ENCODE measurements at places on chromosomes 11 and 22.

DNA sequence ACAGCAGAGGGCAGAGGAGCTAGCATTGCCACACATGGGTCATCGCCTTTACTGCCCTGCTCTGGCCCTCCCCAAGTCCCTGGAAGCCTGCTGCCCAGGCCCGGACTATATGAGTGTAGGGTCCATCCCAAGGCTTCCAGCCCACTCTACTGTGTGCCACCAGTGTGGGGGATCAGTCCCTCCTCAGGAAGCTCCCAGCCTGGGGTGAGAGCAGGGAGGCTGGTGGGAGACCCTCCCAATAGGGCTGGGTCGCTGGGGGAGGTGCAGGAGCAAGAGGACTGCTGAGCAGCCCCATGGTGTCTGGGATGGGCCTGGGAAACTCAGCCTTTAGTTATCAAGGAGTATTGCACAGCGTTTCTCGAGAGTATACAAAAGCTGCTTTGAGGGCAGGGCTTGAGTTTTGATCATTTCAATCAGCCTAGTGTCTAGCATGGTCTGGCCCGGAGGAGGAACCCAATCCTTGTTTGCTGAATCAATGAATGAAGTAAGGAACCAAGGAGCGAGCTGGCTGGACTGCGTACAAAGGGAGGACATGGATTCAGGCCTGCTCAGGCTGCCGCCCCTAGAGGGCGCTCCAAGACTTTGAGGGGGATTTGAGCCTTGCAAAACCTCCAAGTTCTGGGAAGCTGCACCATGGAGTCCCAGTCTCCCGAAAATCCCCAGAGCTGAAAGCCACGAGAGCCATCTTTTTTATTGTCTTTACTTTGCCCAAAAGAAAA lies 89.0 kb upstream of the PARVA start:
- peak; percentile 86 for DNase-seq

DNA sequence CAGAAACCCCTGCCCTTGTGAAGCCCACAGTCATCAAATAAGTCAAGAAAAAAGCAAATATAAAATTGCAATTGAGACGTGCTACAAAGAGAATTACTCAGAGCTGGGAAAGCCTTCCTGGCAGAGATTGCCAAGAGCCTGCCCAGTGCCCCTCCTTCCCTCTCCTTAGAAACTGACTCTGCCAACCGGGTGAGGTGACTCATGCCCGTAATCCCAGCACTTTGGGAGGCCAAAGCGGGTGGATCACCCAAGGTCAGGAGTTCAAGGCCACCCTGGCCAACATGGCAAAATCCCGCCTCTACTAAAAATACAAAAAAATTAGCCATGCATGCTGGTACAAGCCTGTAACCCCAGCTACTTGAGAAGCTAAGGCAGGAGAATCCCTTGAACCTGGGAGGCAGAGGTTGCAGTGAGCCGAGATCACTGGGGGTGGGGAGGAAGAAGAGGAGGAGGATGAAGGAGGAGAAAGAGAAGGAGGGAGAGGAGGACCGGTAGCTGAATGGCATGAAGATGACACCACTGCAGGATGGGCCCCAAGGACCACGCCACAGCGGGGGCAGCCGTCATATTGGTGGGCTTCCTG lies 76.1 kb upstream of the RTL6 start:
- no peak for DNase-seq

GRCh38 chr11:94549146-94549545 lies 5.4 kb downstream of the FUT4 start:
- DNase-seq: no peak

DNA sequence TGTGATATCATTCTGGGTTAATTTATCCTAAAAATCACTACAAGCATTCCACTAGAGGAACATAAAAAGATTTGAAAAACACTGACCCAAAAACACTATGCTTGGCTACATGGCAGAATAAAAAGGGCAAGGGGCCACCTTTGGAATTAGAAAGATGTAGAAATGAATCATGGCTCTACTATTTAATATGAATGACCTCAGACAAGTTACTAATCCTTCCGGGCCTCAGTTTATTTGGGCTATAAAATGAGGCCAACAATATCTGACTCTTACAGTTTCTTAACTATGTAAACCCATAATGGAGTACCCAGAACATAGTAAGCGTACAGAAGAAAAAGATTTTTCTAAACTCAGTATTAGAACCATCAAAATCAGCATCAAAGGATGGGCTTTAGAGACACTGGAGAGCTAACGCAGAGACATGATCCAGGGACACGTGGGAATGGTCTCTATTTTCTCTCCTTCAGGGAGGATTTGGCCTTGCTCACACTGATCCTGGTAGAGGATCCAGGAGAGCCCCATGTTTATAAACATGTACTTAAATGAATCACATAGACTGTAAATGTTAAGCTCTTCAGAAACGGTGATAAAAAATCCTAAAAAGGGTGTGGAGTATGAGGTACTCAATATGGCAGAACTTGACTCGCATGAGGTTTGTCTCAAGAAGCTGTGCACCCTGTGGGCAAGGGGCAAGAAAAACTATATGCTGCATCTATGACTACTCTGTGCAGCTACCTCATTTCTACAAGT lies 288.4 kb upstream of the PITPNB start:
- no peak for DNase-seq

DNA sequence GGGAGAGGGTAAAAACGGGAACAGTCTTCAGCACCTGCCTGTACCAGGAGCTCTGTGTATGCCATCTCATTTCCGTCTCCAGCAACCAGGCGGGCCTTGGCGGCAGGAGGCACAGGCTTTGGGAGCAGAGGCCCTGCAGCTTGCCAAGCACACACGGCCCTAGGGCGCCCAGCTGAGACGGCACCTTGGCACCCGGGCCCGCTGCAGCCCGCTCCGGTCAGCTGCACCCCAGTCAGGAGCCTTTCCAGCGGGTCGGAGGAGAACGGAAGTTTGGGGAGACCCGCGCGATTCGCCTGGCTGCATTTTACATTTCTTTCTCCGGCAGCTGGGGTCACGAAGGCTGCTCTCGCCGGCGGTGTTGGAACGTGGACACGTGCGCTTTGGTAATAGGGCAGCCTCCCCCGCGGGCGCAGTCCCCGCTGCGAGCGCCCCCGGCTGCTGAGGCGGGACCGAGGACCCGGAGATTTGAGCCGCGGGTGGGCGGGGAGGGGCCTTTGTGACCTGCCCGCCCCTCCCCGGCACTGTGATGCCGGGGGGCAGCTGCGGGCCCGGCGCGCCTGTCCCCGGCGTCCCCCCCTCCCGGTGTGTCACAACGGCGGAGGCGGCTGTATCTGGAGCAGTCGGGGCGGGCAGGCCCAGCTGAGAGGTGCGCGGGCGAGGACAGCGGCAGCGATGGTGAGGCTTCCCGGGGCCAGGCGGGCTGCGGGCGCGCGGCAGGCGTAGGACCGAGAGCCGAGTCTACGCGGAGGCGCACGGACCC lies at the start of gene TUBA8:
Gene TUBA8, plus strand, starts transcription at position 616 of the 760 bp plus-strand sequence. Its CDS starts 57 bp downstream, at position 673.
- DNase-seq: no peak

- no peak for DNase-seq
These were observed 38.4 kb downstream of the GDPD5 start for GRCh38 chr11:75487365-75487764.

- no peak for DNase-seq
These were observed 35.0 kb upstream of the SPON1 start for GRCh38 chr11:13927481-13927880.

Measured in HEK293T (cell line).